ENCODE measurements at places on chromosomes 2 and 18.

DNA sequence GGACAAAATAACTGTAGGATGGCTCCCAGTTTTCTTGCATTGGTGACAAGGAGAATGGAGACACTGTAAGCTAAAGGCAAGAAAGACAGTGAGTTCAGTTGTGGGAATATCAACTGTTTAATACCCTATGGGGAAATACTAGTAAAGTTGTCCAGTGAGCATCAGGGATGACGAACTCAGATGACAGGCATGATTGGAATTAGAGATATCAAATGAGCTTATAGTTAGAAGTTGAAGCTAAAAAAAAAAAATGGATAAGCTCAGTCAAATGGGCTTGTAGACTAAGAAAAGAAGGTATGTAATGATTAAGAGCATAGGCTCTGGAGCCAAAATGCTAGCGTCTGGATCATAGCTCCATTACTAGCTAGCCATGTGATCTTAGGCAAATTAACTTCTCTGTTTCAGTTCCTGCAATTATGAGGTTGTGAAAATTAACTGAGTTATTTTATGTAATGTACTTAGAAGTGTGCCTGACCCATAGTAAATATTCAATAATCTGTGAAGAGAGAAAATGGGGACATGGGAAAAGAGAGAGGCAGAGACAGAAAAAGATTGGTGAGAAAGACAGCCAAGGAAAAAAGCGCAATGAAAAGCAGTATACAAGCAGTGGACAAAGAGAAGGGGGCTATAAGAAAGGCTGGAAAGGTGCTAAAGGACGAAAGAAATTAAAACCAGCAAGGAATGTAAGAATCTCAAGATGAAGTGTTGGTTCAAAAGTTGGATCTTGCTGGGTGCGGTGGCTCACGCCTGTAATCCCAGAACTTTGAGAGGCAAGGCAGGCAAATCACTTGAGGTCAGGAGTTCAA is 95.7 kb upstream of the SLC39A10 start:
- no peak for DNase-seq

- no peak for DNase-seq
Observed at GRCh38 chr18:49920731-49921130, 107.4 kb upstream of the ACAA2 start.

GRCh38 chr2:239506101-239506857 is 105.5 kb upstream of the HDAC4 start:
- DNase-seq: no peak

- DNase-seq: no peak
Observed at GRCh38 chr2:223155956-223156355, 104.0 kb downstream of the KCNE4 start.

GRCh38 chr2:198311020-198311419 is 506.6 kb downstream of the PLCL1 start:
- DNase-seq: no peak

GRCh38 chr18:77130229-77131099 is 2.1 kb downstream of the MBP start:
- DNase-seq: no peak

Data from CD4-positive, CD25-positive, alpha-beta regulatory T cell (primary cell).